ENCODE measurements at places on chromosomes 13 and 19.
A peak's percentile ranks its signal among the peaks of the same experiment; 100 is the strongest.

GRCh38 chr13:44730851-44731250, 154.7 kb upstream of the TSC22D1 start:
- DNase-seq, result no peak

DNA sequence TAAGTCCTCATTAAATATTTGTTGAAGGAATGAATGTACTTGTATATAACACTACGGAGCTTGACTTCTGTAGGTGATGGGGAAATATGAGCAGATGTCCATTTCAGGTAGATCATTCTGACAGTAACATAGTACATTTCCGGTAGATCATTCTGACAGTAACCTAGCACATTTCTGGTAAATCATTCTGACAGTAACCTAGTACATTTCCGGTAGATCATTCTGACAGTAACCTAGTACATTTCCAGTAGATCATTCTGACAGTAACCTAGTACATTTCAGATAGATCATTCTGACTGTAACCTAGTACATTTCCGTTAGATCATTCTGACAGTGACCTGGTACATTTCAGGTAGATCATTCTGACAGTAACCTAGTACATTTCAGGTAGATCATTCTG, 2.5 kb downstream of the PHF11 start:
- no peak for DNase-seq

DNA sequence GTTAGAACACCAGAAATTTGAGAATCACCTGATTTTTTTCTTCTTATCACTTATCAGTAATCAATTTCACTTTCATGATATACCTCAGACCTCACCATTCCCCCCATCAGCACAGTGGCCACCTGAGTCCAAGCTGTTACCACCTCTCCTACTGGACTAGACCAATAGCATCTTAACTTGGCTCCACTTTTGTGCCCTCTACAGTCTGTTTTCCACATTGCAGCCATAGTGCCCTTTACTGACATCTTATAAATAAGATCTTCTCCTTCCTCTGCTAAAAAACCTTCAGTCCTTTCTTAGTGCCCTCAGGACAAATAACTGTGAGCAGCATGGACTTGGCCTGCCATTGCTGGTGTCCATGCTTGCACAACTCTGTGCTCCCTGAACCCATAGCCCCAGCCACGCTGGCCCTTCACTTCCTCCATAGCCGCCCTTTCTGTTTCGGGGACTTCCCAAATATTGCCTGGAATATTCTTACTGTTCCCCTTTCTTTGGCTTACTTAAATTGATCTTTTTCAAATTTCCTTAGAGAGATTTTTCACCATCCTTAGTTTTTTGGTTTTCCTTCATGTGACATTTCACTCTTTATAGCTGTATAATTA, 380.8 kb downstream of the LMO7 start:
- no peak for DNase-seq

DNA sequence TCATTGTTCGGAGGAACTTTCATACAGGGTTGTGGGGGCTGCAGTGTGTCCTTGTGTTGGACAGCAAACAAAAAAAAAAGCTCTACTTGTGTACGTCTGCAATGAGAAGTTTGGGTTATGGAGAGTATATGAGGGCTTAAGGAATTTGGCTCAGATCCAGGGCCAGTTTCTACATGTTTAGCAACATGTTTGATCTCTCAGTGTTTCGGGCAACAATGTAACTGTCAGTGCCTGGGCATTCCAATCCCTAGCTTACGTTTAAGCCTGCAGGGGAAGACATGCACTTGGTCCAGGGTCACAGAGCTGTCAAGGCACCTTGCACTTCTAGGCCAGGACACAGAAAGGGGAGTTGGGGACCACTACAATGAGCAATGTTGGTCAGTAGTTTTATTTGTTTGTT, 13.9 kb downstream of the ZNF543 start:
- DNase-seq, result no peak

DNA sequence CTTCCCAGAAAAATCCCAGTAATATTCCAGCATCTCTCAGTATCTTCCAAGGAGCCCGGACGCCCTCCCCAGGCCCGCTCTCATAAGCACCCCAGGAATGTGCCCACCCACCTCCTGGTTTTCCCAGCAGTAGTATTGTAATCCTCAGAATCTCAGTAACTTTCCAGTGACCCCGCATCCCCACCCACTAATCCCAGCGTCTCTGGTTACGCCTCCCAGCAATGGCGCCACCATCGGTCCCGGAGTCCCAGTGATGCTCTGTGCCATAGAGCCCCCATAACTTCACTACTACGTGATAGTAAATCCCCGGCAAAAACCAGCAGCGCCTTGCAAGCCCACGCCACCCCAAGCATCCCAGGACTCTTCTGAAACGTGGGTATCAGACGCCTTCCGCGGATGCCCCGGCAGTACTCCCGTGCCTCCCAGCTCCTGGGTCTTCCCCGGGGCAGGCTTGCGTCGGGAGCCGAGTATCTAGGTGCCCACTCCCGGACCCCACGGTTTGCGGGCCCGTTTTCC, 928 bp upstream of the PNPLA6 start:
- peak; percentile 58 for DNase-seq

DNA sequence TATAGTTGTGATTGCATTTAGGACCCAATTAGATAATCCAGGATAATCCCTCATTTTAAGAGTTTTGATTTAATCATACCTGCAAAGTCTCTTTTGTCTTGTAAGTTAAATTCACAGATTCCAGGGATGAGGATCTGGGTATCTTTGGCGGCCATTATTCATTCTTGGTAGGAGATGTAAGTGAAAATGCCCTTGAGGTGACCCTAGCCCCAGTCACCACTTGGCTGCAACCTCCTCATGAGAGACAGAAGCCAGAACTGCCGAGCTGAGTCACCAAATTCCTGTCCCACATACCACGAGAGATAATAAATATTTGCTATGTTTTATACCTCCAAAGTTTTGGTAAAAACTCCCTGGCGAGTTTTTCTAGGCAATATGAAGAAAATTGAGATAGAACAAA, 389.4 kb downstream of the RFC3 start:
- DNase-seq, result no peak

GRCh38 chr13:109436841-109437240, 349.5 kb downstream of the IRS2 start:
- no peak for DNase-seq

GRCh38 chr13:41122838-41123237, 9.8 kb downstream of the KBTBD6 start:
- DNase-seq, result no peak

- no peak for DNase-seq
Measured at GRCh38 chr19:16604615-16605014, 23.4 kb downstream of the MED26 start.

- DNase-seq, result no peak
Measured at GRCh38 chr13:39577203-39577602, 25.8 kb downstream of the LHFPL6 start.

DNA sequence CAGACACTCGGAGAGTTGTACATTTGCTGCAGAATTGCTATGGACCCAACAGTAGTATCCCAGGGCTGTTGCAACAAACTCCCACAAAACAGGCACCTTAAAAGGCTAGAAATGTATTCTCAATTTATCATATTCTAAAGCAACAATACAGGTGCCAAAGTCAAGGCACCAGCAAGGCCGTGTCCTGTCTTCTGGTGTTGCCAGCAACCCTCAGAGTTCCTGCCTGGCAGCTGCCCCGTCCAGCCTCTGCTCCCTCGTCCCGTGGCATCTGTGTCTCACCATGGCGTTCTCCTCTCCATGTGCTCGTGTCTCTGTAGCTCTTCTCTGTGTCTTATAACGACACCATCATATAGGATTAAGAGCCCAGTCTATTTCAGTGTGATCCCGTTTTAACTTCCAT, 67.7 kb upstream of the ARGLU1 start:
- no peak for DNase-seq

DNA sequence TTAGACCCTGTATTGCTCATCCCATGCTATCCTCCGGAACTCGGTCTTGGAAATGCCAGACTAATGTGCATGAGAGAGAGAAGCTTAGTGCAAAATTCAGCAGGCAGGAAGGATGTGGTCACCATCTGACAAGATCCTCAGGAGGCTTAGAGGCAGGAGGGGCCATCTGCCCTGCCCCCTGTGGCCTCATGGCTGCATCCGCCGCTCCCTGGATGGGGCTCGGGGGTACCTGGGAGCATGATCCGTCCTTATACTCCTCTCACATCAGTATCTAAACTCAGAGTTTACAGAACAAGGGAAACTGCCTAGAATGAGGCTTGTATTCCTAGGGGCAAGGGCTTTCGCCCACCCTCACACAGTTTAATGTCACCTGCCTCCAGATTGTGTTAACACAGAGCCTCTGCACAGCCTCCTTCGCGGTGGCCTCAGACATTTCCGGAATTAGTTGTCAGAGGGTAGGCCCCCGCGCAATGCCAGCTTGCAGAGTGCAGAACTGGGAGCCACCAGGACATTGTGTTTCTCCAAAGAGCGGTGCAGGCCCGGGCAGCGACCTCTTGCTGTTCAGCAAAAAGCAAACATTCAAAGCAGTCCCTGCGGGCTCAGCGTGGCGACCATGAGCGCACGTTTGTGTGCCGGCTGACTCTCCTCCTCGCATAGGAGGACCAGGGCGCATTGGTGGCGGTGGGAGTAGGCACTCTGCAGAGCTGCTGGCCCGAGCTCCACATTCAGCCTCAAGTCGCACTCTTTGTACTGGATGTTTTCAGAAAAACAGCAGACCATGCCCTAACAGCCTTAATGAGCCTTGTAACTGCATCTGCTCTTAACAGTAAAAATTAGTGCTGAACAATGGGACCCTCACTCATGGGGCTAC, 39.1 kb downstream of the GPR12 start:
- DNase-seq, result no peak

DNA sequence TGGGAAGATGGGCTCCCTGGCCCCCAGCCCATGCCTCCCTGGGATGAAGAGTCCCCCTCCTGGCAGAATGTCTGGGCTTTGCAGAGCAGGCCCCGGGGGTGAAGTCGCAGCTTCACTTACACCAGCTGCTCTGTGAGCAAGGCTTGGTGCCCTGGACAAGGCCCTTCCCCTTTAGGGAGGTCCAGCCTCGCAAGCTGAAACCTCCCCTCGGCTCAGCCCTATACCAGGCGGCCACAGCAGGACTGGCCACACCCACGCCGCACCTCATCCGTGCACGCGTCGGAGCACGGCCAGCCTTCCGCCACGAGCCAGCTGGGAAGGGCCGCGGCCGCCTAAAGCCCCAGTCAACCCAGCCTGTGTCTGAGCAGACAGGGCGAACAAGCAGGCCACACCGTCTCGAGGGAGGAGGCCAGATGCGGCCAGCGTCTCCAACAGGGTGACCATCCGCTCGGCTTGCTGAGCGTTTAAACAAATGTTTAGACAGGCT, 83.2 kb upstream of the MCF2L start:
- no peak for DNase-seq

GRCh38 chr13:27024074-27024461, 147.5 kb downstream of the USP12 start:
- DNase-seq, result no peak

GRCh38 chr13:45374917-45375316, 33.9 kb upstream of the TPT1 start:
- no peak for DNase-seq

- no peak for DNase-seq
Measured at GRCh38 chr13:109699628-109700071, 86.7 kb downstream of the IRS2 start.

DNA sequence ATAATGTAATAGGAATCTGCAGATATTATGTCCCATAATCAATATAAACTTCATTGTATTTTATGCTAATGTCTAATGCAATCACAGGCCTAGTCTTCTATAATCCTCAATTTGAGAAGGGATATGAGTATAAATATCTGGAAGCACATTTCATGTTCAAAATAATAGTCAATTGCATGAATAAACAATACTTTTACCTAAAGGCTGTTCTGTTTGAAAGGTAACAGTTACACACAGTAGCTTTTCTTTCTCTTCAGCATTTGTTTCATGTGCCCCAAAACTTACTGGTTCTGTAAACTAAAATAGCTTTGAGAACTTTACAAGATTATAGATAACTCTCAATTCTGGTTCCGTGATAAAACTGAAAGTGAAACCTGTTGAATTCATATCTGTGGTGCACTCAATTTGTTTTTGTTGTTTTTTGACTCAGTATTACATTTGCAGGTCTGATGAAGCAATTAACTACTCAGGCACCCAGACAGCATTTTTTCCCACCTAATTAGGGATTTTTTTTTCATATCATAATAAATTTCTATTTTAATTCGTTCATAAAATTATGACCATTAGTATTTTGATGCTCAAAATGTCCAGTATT, 1193.8 kb downstream of the SLITRK1 start:
- no peak for DNase-seq

- DNase-seq, result no peak
Measured at GRCh38 chr13:91349992-91350911, 2.8 kb downstream of the MIR17HG start.

- no peak for DNase-seq
Measured at GRCh38 chr13:111099290-111099689, 15.8 kb upstream of the ARHGEF7 start.

DNA sequence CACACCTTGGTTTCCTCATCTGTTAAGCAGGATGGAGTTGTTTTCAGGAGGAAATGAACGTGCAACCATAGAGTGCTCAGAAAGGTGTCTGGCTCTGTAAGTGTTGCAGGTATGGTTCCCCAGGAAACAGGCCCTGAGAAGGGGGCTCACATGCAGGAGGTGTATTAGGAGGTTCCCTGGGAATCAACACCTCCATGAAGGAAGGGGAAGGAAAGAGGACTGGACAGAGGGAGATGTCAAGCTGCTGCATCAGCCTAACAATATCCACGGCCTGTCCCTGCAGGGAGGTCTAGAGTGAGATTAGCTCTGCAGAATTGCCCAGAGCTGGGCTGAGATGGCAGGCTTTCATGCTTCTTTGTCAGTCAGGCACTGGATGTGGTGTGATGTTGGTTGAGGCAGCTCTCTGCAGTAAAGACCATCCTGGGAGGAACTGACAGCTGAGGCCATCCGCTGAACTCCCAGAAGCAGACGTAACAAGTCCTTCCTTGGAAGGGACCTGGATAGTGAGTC, 373.3 kb downstream of the ZNF536 start:
- no peak for DNase-seq

- no peak for DNase-seq
Measured at GRCh38 chr19:38685666-38686529, 38.4 kb downstream of the ACTN4 start.

- DNase-seq, result no peak
Measured at GRCh38 chr19:20422216-20423205, 143.1 kb downstream of the ZNF737 start.

- DNase-seq, result no peak
Measured at GRCh38 chr13:48009284-48009683, 8.2 kb upstream of the SUCLA2 start.

GRCh38 chr13:44667943-44668342, 91.8 kb upstream of the TSC22D1 start:
- no peak for DNase-seq

GRCh38 chr19:5053661-5054060, 84.7 kb downstream of the KDM4B start:
- DNase-seq, result no peak

GRCh38 chr19:2547033-2547680, 71.2 kb downstream of the GADD45B start:
- no peak for DNase-seq

- DNase-seq, result no peak
Measured at GRCh38 chr19:52724701-52725514, 9.9 kb downstream of the ZNF611 start.

DNA sequence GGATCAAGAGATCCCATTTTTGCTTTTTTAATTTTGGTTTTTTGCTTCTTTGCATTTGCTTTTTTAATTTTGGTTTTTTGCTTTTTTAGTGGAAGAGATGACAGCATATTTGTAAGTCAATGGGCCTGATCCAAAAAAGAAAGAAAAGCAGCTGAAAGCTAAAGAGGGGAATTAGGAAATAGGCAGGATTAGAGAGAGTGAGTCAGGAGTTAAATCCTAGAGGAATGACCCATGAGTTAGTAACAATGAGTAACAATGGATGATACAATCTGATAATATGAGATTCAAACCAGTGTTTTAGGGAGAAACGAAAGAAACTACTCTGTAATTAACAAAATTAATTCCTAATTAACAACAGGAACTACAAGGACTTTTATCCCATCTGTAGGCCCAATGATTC, 111.2 kb upstream of the SGCG start:
- DNase-seq, result no peak

All from left renal cortex interstitium (tissue), 4 donors.